A549 treated with GW870086 at 1 μM for 4 hours (cell line): ENCODE measurements at places on chromosomes 6 and 20. TPM values are rescaled to one million over a fixed set of nuclear protein-coding genes. Genes with fewer than 3 reads are reported as not detected.

GGTLC1 gene
- total RNA-seq = not detected in 5 replicates

ZNF334 gene
- not detected in 5 replicates for total RNA-seq

OR2H2 gene
- total RNA-seq = not detected in 5 replicates

POU3F2 gene
- total RNA-seq = not detected in 5 replicates

MRAP2 gene
- total RNA-seq = 1.4 to 2.0 TPM (median 1.9 TPM) in 5 replicates

ZC2HC1B gene
- not detected in 5 replicates for total RNA-seq

ZNF165 gene
- 0.67 to 0.97 TPM (median 0.90 TPM) in 5 replicates for total RNA-seq

TMEM63B gene
- total RNA-seq = 12.9 to 16.4 TPM (median 15.4 TPM) in 5 replicates

STX11 gene
- total RNA-seq = 1.9 to 2.8 TPM (median 2.1 TPM) in 5 replicates

SLC16A10 gene
- total RNA-seq = 0.56 to 0.91 TPM (median 0.62 TPM) in 5 replicates

CTNNBL1 gene
- total RNA-seq = 56.1 to 76.4 TPM (median 65.1 TPM) in 5 replicates

SEMG1 gene
- not detected in 5 replicates for total RNA-seq

DNAH8 gene
- not detected in 5 replicates for total RNA-seq

RWDD2A gene
- 1.3 to 2.0 TPM (median 1.8 TPM) in 5 replicates for total RNA-seq

C20orf173 gene
- not detected in 5 replicates for total RNA-seq

TRIM40 gene
- total RNA-seq = not detected in 5 replicates
